ENCODE measurements at places on chromosomes 5 and 9. TPM values are rescaled to one million over a fixed set of nuclear protein-coding genes. Genes with fewer than 3 reads are reported as not detected.

DNA sequence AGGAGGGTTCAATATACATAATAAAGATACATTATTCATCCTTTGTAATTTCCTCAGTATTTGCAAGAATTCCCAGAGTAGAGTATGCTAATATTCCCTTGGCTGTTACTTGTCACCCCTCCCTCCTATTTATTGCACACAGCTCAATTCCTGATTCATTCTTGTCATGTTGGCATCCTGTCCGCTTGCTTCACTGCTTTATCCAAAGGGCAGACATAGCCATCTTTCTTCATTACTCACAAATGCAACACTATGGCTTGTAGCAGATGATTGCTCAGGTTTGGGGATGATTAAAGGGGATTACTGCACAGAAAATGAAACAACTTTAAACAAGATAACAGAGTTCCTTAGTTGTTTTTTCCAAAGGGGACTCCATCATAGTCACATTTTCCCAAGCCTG is 1.2 kb upstream of the IL33 start:
- DNase-seq = no peak

GRCh38 chr5:1547655-1548054 is 23.9 kb upstream of the LPCAT1 start:
- DNase-seq = no peak

The PLPP1 gene
- total RNA-seq = 15.5 TPM

- no peak for DNase-seq
Observed at GRCh38 chr9:133090187-133090586, 28.4 kb downstream of the CEL start.

The CDH9 gene
- total RNA-seq = not detected

GRCh38 chr5:156691572-156691971 is 158.5 kb upstream of the PPP1R2B start:
- DNase-seq = no peak

Measured in CD8-positive, alpha-beta memory T cell (primary cell).